ENCODE measurements at places on chromosomes 11 and 22. TPM values are rescaled to one million over a fixed set of nuclear protein-coding genes. Genes with fewer than 3 reads are reported as not detected.

DNA sequence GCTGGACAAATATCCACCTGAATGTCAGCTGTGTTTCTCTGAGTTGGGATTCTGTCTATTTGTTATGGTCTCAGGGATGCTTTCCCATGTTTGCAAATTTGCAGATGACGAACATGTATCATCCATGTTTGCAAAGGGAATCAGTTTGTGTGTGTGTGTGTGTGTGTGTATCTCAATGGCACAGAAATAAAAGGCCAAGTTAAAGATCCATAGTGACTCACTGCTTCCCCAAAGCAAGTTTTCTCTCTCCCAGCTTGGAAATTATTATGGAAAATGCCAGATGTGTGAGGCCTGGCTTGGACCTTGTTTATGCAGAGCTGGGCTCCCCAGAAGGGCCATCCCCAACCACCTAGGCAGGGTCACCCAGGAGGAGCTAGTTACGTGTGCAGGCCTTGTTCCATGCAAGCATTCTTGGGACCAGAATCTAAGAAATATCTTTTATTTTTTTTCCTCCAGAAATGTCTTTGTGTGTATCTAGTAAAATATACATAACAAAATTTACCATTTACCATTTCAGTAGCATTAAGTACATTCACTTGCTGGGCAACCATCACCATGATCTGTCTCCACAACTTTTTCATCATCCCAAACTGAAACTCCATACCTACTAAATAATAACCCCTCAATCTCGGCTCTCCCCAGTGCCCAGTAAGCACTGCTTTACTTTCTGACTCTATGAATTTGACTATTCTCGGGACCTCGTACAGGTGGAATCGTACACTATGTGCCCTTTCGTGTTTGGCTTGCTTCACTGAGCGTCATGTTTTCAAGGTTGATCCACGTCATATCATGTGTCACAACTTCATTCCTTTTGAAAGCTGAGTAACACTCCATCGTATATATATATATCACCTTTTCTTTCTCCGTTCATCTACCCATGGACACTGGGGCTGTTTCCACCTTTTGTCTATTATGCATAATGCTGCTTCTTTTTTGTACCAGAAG is 56.6 kb upstream of the WNT7B start:
- no peak for DNase-seq

DNA sequence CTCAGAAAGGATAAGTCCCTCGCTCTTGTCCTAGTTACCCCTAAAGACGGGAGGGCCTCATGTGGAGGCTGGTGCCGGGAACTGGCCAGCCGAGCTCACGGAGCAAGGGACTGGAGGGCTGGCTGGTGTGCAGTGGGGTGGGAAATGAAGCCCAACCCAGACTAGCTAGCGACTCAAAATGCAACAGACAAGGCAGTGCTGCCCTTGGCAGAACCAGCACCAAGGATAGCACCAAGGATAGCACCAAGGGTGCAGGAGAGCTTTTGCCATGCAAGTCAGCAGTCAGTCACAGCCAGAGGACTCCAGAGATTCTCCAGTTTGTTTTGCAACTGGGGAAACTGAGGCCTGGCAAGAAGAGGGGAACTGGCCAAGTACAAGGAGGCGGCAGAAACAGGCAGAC is 6.5 kb upstream of the BATF2 start:
- no peak for DNase-seq

- DNase-seq: no peak
Measured at GRCh38 chr11:63532799-63533475, 3.7 kb upstream of the PLAAT4 start.

Gene MRGPRX1
- total RNA-seq: not detected

Measured in activated T-helper 1 cell treated with anti-CD3 and anti-CD28 coated beads, Interleukin-12 subunit alpha, Interleukin-12 subunit beta, Interleukin-2, Interleukin-4 antibody, amounts not matched to agents 30 ng/mL and 10 ng/mL and 1 ng/mL, durations not matched to agents 14 hours and 24 hours and 36 hours (primary cell).